ENCODE measurements at places on chromosomes 3 and 15. TPM values are rescaled to one million over a fixed set of nuclear protein-coding genes. Genes with fewer than 3 reads are reported as not detected.

DNA sequence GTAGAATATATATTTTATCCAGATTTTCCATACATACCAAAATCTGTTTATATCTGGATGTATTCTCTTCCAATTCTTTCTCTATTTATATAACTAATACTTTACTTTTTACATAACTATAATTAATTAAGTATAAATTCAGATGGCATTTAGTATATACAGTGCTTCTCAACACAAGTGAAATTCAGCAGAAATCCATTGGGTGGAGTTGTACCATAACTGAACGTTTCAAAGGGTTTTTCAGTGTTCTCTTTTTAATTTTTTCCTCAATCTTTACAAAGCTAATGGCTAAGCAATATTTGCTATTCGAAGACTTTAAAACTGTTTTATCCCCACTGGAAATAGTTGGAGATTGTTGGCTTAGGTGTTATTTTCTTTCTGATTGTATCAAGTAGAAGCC, 13.9 kb upstream of the ZBBX start:
- no peak for DNase-seq

- no peak for DNase-seq
These were observed 100.0 kb upstream of the IQSEC1 start for GRCh38 chr3:13173186-13173585.

GRCh38 chr3:31265646-31266428, 266.9 kb upstream of the STT3B start:
- no peak for DNase-seq

Gene KLF15
- 0.11 TPM for total RNA-seq

Gene FRMD5
- total RNA-seq, result 0.23 TPM

Gene CCR3
- total RNA-seq, result not detected

All from activated CD8-positive, alpha-beta T cell treated with anti-CD3 and anti-CD28 coated beads for 36 hours (primary cell).